Activated T-helper 2 cell treated with anti-CD3 and anti-CD28 coated beads, Interferon-gamma antibody, Interleukin-2, Interleukin-4, amounts not matched to agents 10 μg/mL and 5 μg/mL and 100 μg/mL, durations not matched to agents 14 hours and 24 hours and 36 hours (primary cell): ENCODE measurements at places on chromosomes 2 and 18. TPM values are rescaled to one million over a fixed set of nuclear protein-coding genes. Genes with fewer than 3 reads are reported as not detected.

DNA sequence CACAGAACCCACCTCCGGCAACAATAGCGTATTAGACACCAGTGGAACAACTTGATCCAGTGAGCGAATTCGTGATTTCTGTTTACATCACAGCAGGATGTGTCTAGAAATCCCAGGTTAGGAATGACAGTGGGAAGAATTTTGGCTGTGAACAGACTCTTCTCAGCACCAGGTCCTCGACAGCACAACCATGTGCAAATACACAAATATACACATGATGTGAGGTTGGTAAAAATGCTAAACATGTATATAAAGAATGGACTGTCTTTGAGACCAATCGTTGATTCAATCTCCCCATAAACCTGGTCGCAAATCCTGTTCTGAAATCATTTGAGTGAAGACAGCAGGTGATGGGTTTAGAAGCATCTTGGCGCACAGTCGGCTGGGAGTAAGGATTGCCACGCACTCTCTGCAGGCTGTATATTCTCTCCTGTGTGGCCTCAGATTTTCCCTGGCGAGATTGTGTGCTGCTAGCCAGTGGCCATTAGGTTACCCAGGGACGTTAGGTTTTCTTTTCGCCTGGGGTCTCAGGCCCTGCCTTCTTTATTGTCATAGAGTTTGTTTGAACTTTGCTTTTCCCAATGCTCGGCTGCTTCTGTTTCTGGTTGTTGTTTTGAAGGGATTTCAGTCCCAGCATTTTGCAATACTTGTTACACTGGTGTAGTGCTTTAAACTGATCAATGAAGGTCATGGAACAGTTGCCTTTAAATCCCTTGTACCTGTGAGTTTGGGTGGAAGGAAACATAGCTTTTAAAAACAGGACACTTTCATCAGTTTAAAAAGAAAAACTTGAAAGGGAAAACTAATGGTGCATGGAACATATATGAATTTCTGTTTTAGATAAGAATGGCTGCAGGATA is 147.3 kb downstream of the ALPK2 start:
- DNase-seq = no peak

DNA sequence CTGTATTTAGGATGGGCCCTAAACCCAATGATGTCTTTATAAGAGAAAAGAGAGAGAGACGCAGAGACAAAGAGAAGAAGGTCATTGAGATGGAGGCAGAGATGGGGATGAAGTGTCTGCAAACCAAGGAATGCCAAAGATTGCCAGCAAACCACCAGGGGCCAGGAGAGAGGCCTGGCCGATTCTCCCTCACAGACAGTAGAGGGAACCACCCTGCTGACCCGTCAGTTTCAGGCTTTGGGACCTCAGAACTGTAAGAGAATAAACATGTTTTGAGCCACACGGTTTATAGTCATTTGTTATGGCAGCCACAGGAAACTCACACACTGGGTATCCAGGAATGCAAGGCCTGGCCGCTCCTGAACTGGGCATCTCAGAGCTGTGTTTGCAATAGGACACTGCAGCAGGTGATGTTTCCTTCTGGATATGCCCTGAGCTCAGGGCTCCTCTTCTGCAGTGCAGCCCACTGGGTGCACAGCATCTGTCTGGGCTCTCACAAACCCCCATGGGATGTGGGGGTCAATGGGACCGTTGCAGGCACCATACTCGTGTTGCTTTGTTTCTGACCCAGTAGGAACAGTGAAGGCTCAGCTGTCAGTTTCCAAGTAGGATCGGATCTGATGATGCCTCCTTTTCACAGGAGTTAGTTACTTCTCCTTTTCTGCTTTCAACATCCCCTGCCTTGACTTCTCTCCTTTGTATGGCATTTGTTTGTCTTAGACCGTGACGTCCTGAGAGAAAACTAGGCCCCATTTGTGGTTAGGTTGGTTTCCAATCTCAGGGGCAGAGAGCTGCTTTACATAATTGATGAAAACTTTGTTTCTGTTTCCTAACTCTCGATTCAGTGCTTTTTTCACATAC is 20.8 kb downstream of the PTPN18 start:
- no peak for DNase-seq

RESP18 gene
- not detected in 2 replicates for total RNA-seq

DNA sequence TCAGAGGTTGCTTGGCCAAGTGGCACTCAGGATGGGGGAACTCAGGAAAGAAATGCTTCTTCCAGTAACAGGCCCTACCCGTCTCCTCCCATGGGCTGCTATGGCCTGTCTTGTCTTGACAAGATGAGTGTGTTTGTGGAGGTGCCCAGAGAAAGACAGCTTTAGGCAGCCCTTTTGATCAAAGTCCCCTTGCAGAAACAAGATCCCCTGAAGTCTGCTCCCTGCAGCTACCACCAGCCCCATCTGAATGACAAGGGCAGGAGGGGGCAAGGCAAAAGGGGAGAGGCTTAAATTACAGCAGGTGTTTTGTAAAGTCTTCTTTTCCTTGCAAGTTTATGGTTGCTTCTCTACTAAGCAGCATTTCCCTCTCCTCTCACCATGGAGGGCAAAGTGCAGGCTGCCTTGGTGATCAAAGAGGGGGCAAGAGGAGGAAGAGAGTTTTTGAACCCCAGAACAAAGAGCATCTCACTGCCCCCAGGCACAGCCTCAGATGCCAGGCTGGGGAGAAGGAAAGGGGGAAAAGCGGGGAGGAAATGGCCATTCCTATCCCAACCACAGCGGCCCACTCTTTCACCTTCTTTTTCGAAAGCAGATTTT is 6.7 kb downstream of the EVA1A start:
- DNase-seq = no peak

GRCh38 chr2:236665572-236666118 is 96.0 kb downstream of the ACKR3 start:
- DNase-seq = no peak

- no peak for DNase-seq
Observed at GRCh38 chr2:31428001-31428418, 13.5 kb upstream of the XDH start.

IL1B gene
- total RNA-seq = not detected in 2 replicates

DNA sequence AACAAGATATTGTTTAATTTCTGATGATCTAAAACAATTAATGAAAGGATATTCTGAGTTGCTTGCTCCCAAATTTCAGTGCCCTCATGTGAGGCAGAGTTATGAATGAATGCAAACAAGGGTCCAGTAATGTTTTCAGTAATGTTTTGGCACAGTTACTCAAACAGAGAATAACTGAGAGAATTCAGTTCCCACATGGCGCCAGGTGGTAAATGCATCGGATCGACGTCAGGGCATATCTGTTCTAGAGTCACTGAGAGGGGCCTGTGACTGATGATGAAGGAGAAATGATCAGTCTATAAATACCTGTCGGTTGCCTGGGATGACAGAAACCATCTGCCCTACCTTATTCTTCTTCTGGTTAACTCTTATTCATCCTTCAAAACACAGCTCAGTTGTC is 81.4 kb downstream of the KCNS3 start:
- DNase-seq = no peak
